Transverse colon (tissue), 4 donors: ENCODE measurements at places on chromosomes 5 and 9. TPM values are rescaled to one million over a fixed set of nuclear protein-coding genes. Genes with fewer than 3 reads are reported as not detected.

Gene C9orf43
- total RNA-seq, result not detected

Gene FBP2
- total RNA-seq, result not detected

Gene SLC34A1
- not detected for total RNA-seq

Gene ISCA1
- 2.2 TPM for total RNA-seq

Gene MARVELD2
- 48.7 TPM for total RNA-seq

Gene C5orf58
- total RNA-seq, result not detected

Gene ARSI
- total RNA-seq, result not detected

Gene FOXD4L6
- total RNA-seq, result not detected

Gene ORM2
- total RNA-seq, result not detected

Gene IL9
- not detected for total RNA-seq

Gene ADCY2
- total RNA-seq, result 3.0 TPM

Gene BTNL3
- 146 TPM for total RNA-seq

Gene DMGDH
- total RNA-seq, result not detected

Gene GLDC
- 0.41 TPM for total RNA-seq

Gene CDC20B
- total RNA-seq, result not detected

Gene DDX4
- total RNA-seq, result not detected

Gene CDH9
- total RNA-seq, result not detected

Gene PRRC2B
- 73.7 TPM for total RNA-seq
